ENCODE measurements at places on chromosomes 11 and 22.

DNA sequence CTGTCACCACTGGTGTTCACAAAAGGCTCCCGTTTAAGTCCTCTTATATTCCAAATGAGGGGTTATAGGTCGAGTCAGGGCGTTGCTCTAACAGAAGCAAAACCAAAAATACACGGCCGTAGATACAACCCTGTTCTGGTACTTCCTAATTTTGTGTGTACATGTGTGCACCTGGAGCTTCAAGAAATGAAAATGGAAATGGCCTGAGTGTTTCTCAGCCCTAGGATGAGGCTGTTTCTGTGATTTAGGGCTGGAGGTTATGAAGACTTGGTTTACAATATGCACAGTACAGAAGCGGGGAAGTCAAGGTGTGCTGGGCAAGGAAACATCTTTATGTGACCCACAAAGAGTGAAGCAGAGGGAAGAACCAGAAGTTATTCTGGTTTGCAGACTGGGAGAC is 110.4 kb upstream of the OR4B1 start:
- DNase-seq = no peak

DNA sequence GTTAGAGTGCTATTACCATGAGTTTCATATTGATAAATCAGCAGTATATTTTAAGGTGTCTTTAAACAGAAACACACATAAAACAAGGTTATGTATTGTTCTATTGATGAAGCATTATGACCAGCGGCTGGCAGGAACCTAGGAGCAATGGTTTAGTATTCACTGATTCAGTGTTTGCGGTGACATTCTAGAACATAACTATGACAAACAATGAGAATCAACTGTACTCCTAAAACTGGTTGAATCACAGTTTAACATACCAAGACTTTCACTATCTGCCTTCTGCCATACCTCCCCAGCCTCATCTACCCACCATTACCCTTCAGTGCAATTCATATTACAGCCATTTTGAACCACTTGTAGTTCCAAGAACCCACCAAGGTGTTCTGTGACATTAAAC is 8.8 kb downstream of the HOATZ start:
- DNase-seq = no peak

DNA sequence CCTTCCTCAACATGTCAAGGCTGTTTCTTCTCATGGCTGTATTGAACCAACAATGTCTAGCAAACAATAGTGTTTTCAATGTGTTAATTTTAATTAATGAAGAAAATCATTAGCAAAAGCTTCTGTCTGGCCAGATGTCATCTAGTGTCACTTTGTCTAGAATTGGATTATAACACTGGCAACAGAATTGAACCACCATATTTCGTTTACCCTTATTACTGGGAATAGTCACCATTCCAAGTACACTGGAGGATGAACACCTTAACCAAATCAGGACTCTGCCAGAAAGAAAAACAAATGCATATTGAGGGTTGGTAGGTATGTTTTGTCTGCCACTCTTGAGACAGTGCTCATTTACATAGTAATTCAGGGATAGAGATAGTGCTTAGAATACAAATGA is 146.2 kb downstream of the LRRC4C start:
- no peak for DNase-seq

GRCh38 chr22:41907436-41908401 is 7.2 kb downstream of the SHISA8 start:
- DNase-seq = no peak

GRCh38 chr11:23954730-23955129 is 542.1 kb upstream of the LUZP2 start:
- no peak for DNase-seq

DNA sequence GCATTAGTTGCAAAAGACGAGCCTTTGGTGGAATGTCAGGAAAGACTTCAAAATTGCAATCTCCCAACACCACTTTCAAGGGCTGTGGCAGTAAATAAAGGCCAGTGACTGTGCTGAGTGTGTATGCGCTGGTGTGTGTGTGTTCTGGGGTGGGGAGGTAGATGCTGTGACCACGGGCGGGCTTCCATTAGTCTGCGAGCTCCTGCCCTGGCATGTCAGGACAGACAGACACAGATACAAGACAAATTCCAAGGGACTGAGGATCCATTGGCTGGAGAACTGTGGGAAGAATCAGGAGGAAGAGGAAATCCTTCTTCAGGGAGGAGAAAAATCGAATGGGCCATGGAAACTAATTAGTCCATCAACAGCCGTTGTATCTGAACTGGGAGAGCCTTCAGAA is 83.6 kb downstream of the FEZ1 start:
- DNase-seq = no peak

All from omental fat pad (tissue), 4 donors.